ENCODE measurements at places on chromosomes 5 and 9.

DNA sequence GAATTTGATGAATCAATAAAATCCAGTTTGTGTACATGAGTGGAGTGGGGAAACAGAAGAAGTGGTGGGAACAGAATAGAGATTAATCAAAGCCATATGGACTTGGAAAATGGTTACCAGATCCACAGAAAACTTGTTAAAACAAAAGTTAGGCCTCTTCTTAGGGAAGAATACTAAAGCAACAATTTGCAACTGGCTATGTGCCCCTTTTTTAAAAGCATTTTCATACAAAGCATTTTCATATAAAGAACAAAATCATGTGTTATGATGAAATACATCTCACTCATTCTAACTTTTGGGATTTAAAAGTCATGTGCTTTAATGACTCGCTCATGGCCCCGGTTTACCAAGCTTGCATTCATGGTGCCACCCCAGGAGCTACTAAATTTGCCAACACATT, 276.9 kb downstream of the EFNA5 start:
- no peak for DNase-seq

GRCh38 chr9:73135394-73135793, 16.3 kb upstream of the ANXA1 start:
- no peak for DNase-seq

- no peak for DNase-seq
Observed at GRCh38 chr5:181259974-181260719, 796 bp downstream of the TRIM52 start.

- DNase-seq: no peak
Observed at GRCh38 chr9:98784831-98785806, 11.2 kb downstream of the ANKS6 start.

- DNase-seq: no peak
Observed at GRCh38 chr9:135600296-135600817, 38.8 kb downstream of the PAEP start.

- DNase-seq: no peak
Observed at GRCh38 chr9:111527347-111527746, 2.4 kb downstream of the ZNF483 start.

DNA sequence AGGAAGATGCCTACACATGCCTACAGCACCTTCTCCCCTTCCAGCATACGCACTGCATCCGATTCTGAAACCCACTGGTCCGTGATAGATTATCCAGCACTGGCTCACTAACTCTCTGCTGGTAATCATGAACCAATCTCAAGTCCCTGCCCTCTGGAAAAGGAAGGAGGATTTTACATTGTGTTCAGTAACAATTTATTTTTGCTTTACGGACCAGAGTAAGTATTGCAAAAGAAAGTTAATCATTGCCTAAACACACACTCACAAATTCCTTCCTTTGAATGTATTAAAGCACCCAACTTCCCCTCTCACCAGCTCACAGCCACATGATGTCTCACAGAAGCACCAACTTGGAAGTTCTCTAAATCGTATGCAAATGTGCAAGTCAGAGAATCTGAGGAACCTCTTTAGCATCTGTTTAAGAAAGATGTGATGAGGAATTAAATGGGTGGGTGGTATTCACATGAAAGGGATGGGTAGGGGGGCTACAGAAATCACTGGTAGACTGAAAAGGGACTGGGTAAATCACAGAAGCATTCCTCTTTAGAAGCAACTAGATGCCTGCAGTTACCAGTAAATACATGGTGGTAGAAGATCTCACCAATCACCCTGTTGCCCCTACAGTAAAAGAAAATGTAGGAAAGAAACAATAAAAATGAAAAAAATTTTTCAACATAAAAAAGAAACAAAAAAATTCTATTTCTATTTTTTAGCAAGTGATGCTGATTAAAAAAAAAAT, 8.4 kb downstream of the GNAQ start:
- DNase-seq: peak; percentile 33

- DNase-seq: no peak
Observed at GRCh38 chr9:37944671-37945481, 40.9 kb upstream of the SLC25A51 start.

- no peak for DNase-seq
Observed at GRCh38 chr9:136295542-136296433, 8.1 kb downstream of the CCDC187 start.

DNA sequence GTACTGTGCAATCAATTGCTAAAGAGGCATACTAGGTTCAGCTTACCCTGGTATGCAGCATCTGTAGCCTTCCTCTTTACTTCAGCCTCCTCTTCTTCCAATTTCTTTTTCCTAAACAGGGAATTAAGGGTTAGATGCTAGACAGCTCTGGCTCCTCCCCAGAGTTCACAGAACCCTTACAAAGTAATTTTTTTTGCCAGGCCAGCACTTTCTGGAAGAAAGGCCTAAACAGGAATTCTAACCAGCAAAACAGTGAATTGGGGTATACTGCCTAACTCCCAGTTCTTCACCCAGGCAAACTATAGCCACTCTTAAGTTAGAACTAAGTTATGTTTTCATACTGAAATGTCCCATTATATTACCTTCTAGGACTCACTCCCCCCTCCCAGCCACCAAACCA, 8.1 kb downstream of the BRD8 start:
- no peak for DNase-seq

DNA sequence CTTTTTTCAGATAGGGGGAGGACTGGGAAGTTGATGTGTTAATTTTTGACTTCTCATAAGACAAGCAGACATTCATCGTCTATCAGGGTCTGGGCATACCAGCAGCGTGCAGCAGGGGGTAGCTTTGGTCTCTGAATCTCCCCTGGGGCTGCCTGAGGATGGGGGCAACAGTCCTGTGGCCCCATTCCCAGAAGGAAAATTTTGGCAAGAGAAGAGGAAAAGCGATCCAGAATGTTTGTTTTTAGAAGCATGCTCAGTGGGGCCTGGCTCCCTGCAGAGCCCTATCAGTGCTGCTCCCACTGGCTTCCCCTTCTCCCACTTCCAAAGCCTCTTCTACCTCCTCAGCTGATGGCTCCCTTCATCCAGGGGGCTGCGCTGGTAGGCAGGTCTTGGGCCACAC, 194.8 kb upstream of the IL12B start:
- no peak for DNase-seq

- DNase-seq: no peak
Observed at GRCh38 chr9:36141288-36141687, 4.8 kb downstream of the GLIPR2 start.

- DNase-seq: no peak
Observed at GRCh38 chr9:98101416-98101815, 17.6 kb downstream of the TRIM14 start.
